CD4-positive, CD25-positive, alpha-beta regulatory T cell (primary cell): ENCODE measurements at places on chromosomes 12 and 14. TPM values are rescaled to one million over a fixed set of nuclear protein-coding genes. Genes with fewer than 3 reads are reported as not detected.

Gene DEGS2
- not detected for total RNA-seq

Gene SMCO2
- total RNA-seq: not detected

GRCh38 chr12:98901189-98901588 is 256.1 kb downstream of the APAF1 start:
- DNase-seq: no peak

Gene DCAF4
- total RNA-seq: 32.6 TPM

DNA sequence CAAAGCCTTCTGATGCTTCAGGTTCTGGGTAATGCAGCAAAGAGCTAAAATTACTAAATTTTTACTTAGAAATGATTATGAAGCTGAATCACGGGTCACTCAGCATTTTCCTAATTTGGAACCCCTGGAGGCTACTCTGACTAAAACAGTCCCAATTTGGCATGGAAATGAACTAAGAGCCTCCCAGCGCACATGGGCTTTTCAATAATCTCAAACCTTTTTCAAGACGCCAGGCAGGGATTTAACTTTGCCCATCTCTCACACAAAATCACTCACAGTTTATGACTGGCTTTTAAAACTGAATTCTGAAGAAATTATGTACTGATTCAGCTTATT is 68.3 kb downstream of the LLPH start:
- no peak for DNase-seq

DNA sequence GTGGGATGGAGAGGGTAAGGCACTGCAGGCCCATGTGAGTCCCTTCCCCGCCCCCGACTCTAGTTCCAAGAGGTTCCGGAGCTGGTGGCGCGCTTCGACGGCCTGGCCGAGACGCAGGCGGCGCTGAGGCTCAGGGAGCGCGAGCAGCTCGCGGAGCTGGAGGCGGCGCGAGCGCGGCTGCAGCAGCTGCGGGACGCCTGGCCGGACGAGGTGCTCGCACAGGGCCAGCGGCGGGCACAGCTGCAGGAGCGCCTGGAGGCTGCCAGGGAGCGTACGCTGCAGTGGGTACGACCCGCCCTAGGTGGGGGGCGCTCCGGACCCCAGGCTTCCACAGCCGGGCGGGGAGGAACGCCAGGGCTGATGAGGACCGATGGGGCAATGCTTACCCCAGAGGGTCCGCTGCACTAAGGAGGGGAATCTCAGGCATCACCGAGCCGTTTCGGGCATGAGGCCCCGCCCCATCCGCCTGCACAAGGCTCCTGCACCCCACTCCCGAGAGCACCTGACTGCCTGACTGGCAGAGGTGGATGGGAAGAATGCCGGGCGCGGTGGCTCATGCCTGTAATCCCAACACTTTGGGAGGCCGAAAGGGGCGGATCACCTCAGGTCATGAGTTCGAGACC is 4.9 kb downstream of the CFAP73 start:
- peak; percentile 35 for DNase-seq

DNA sequence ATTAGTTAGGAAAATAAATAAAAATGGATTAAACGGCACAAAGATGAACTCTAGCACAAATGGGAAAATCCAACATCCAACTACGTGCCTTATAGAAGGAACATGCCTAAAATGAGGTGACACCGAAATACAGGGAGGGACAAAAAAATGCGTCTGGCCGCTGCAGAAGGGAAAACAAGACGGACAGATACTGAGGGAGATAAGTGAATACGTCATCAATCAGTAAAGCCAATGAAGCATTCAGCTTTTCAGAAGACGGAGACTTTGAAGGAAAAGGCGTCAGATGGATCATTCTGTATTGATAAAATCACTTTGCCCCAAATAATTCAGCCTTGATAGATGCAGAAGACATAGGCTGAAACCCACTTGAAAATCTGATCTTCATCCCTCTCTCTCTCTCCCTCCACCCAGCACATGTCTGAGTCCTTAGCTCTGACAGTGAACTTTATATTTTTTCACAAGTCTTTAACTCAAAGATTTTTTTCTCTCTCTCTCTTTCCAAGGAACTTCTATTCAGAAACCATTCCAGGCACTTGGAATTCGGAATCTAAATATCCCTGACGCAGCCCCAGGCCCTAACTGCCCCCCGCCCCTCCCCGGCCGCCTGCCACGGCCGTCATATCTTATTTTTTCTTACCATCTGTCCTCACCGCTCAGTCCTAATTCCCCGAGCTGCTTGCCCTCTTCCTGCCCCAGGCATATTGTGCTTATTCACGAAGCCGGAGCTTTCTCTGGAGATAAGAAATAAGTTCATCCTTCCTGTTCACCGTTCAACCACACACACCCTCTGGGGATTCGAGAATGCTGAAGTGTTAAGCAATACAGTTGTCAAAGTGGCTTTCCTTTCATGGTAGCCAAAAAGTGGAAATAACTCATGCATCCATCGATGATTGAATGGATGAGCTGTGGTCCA is 35.5 kb upstream of the RFLNA start:
- no peak for DNase-seq

DNA sequence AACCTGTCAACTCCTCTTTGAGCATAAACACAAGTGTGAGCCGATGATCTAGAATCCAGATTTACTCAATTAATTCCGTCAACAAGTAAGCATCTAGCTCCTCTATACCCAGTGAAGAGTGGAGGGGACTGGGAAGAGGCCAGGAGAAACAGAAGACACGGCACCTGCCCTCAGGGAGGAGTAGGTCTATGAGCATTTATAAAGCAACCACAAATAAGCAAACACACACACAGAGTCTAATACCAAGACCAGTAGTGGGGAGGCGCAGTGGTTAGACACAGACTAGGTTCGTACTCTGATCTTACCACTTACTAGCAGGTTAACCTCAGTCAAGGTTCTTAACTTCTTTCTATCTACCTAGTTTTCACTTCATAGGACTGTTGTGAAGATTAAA is 5.9 kb upstream of the FOXN3 start:
- DNase-seq: no peak

DNA sequence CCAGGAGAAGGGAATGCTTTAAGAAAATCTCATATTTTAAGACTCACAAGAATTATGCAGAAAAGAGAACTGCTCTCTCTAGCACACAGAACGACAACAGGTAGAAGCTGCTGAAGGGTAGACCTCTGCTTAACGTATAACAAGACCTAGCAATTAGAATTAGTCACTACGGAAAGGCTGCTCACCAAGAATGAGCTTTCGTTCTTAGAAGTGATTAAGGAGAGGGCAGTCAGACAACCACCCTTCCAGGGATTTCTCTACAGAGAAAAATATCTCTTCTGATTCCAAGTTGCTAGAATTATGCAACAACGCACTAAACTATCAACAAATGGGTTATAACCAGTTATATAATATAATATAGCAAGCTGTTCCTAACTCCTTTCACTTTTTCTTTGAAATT is 18.6 kb downstream of the LRIG3 start:
- DNase-seq: no peak

GRCh38 chr12:19822476-19822875 is 383.2 kb downstream of the AEBP2 start:
- no peak for DNase-seq

DNA sequence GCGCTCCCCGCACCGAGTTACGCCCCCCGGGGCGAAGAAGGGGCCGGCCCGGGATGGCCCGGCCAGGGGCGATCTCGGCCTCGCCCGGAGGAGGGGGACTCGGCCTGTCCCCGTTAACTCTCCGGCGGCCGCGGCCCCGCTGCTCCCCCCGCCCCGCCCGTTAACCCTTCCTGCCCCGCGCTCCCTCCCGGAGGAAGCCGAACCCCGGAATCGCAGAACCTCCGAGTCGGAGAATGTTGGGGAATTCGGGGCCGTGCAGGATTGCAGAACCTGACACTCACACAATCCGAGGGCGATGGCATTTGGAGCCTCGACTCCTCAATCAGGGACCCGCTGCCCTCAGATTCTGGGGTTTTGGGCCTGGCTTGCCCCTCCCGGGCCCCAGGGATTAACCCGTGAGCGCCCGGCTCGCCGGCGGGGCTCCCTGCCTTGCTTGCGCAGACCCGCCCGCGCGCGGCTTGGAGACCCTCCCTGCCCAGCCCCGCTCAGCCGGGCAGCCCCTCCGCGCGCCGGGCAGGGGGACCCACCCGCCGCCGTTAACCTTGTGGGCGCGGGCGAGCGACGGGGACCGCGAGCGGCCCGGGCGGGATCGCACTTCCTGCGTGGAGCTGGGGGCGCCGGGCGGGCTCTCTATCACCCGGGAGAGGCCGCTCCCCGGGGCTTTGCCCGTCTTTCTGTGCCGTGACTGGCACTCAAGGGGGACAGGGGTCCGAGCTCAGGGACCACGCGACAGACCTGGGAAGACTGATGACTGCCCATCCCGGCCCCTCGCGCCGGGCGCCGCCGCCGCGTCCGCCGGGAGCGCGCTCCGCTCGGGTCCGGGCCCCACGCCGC is 18.8 kb downstream of the BEGAIN start:
- no peak for DNase-seq

Gene ADAMTS20
- not detected for total RNA-seq

GRCh38 chr12:32031109-32031508 is 71.9 kb downstream of the RESF1 start:
- DNase-seq: no peak

DNA sequence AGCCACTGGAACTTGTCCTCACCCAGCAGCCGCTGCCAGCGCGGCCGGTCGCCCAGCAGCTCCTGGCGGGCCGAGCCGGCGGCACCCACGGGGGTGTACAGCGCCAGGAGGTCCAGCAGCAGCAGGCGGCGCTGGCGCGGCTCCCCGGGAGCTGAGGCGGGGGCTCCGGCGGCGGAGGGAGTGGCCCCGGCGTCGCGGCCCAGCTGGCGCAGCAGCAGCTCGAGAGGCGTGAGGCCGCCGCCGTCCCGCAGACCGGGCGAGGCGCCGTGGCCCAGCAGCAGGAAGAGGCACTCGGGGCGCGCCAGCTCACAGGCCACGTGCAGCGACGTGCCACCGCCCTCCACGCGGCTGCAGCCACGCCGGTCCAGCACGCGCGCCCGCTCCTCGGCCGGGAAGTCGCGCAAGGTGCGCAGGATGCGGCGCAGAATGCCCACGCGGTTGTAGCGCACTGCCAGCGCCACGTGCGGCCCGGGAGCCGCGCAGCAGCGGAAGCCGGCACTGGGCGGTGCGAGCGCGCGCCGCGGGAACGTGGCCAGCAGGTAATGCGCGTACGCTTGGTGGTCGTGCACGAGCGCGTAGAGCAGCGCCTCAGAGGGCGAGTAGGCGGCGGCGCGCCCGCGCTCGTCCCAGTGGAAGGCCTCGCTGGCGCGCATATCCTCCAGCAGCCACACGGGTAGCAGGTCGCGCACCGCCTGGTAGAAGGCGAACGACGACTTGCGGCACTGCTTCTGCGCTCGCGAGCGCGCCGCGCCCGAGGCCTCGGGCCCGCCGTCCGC is 2.3 kb downstream of the ANKRD9 start:
- no peak for DNase-seq

GRCh38 chr14:69288011-69288771 is 28.2 kb downstream of the GALNT16 start:
- DNase-seq: no peak

Gene AKAP5
- 1.3 TPM for total RNA-seq

- DNase-seq: no peak
Observed at GRCh38 chr12:2346416-2346815, 293.6 kb downstream of the CACNA1C start.

DNA sequence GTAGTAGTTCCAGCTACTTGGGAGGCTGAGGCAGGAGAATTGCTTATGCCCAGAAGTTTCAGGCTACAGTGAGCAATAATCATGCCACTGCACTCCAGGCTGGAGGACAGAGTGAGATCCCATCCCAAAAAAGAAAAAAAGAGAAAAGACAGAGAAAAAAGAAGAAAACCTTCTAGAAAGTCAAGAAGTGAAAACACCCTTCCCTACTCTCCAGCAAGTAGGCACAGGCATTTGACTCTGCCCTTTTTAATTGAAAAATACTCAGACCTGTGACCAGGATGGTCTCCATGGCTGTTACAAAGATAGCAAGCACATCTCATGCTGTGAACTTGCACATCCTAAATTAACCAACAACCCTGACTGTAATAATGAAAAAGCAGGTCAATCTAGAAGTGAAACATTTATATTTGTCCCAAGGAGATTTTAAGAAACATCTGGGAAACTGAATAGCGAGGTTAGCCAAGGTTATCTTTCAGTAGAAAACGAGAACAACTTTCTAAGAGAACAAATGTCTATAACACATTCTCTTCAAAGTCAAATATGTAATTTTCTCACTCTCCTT is 2.0 kb downstream of the TMTC1 start:
- no peak for DNase-seq

- no peak for DNase-seq
Observed at GRCh38 chr12:93192878-93193277, 184.8 kb upstream of the NUDT4 start.

GRCh38 chr12:1050059-1050707 is 59.2 kb downstream of the ERC1 start:
- no peak for DNase-seq

Gene FERMT2
- total RNA-seq: 0.22 TPM

Gene OTX2
- not detected for total RNA-seq

DNA sequence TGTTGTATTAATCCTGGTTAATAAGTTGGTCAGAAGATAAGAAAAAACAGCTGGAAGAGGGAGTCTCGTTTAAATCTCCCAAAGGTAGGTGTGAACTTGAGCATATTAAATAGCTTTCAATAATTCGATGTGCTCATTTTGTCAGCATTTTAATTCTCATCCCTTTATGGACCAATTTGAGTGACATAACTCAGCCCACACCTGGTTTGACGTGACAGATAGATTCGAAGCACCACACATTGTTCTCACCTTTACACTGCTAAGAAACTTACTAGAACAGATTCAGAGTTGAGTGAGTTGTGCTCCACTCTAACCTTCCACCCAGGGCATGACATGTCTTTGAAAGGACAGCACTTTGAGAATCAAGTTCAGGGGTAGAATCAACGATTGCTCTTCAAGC is 161.4 kb upstream of the GZMB start:
- DNase-seq: no peak

Gene COCH
- not detected for total RNA-seq

DNA sequence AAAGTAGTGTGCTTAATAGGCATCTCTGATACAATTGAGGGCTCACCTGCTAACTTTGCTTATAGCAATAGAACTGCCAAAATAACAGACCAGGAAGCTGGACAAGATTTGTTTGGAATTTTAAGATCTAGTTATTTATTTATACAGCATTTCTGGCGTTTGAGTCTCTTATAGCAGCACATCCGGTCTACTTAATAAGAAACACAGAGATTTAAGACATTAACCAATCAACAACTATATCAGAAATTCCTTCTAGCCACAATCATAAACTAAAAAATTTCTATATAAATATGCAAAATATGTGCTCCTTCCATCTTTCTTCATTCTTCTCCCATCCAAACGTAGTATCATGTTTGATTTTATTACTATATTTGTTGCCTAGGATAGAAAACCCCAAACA is 2.6 kb downstream of the RTN1 start:
- no peak for DNase-seq

Gene HSP90AA1
- total RNA-seq: 653 TPM

DNA sequence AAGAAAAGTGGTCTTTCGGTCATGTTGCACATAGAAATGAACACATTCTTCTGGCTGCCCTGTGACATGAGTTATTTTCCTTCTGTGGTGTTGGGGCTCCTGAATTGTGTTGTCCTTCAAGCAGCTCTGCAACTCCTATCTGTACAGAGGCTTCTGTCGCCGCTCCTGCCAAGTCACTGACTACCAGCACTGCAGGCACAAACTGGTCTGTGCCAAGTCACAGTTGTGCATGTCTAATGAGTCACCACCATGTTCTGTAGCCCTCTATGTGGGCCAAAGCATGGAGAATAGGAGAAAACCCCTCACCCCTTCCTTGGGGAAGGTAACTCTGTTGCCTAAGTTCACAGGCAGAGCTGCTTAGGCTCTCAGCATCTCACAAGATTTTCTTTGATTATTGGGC is 283.3 kb downstream of the RPL10L start:
- no peak for DNase-seq
